Progenitor cell of endocrine pancreas (in vitro differentiated cells): ENCODE measurements at places on chromosomes 12 and 14. TPM values are rescaled to one million over a fixed set of nuclear protein-coding genes. Genes with fewer than 3 reads are reported as not detected.

- DNase-seq = no peak
Observed at GRCh38 chr12:95532851-95533250, 18.4 kb downstream of the USP44 start.

GRCh38 chr14:85316701-85317410, 213.1 kb upstream of the FLRT2 start:
- DNase-seq = no peak

DNA sequence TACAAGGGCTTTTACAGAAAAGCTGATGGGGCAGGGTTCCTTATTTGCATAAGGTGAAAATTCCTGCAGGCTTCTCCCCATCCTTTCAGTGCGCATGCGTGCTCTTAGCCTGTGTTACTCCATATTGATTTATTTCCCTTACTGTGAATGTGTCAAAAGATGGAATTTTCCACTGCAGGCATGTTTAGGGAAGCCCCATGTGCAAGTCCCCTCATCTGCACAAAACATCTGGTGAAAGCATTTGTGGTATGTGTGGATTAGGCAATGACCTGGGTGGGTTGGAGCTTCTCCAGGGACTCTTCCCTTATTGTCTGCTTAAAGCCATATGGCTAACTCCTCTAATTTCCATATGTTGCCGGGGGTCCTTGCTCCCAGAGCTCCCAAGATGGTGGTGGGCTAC, 912.7 kb upstream of the LRFN5 start:
- DNase-seq = no peak

DNA sequence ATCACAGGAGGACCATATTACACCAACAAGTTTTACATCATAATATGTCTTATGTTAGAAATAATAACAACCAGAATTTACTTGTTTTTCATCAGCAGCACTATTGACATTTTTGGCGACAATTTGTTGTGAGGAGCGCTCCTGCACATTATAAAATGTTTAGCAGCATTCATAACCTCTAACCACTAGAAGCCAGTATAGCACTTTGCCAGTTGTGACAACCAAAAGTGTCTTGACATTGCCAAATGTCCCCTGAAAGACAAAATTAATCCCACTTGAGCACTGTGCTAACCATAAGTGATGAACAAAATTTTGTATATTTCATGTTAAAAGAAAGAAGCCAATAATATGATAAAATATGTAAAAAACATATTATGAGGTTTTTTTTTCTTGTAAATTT, 356.9 kb upstream of the LMO3 start:
- no peak for DNase-seq

Gene KRT8
- 1,180 and 1,246 TPM in 2 replicates for total RNA-seq

- DNase-seq = no peak
Observed at GRCh38 chr12:74292351-74293194, 245.1 kb upstream of the ATXN7L3B start.

DNA sequence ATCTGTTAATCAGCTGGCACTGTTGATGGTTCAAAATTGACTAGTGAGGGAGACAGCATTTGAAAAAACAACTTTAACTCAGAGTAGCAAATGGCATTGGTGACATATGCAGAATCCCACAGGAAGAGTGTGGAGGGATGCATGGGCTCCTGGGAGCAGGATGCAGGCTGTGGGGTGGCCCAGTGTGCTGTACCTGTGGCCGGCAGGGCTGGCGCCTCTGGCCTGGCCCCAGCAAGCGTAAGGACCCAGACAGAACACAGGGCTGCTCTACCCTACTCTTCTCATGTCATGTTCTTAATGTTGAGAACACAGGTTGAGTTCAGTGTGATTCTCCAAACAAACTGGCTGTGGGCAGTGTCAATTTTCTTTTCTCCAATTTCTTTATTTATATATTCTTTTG, 33.4 kb downstream of the DDX51 start:
- no peak for DNase-seq

GRCh38 chr14:58825606-58826005, 187.8 kb downstream of the DACT1 start:
- no peak for DNase-seq

DNA sequence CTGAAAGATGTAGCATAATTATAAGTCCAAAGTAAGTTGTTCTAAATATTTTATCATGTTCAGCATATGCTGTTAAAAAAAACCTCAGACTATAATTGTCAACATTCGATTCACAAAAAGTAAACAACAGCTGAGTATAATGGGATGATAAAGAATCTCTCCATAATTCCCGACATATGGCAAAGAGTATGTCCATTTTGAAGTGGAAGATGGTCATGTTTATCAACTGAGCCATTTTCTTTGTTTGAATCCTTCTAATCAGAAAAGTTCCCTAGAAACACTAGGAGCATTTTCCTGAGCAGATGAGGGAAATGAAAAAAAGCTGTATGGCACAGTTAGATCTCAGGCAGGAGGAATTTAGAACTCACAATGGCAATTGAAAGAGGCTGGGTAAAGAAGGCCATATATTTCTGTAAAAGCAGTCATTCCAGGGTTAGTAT, 192.1 kb upstream of the AMIGO2 start:
- no peak for DNase-seq

DNA sequence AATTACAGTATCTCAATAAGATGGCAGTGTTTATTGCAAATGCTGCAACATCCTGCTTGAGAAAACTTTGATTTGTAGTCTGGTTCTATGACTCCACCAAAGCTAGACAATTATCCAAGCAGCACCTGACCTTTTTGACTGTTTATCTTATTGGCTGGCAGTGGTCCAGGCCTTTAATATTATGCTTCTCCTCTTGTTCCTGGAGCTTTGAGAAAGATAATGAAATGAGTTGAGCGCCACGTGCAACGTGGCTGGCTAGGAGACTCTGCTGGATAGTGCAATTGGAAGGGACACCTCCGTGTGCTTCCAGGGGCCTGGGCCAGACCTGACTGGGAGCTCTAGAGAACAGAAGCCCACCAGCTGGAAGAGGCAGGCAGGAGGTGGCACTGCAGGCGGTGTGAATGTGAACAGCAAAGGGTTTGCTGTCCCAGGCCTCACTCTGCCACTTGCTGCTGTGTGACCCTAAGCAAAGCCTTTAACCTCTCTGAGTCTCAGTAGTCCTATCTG, 349.3 kb downstream of the CACNA1C start:
- DNase-seq = no peak
